ENCODE measurements at places on chromosomes 1 and 21.

GRCh38 chr1:221462345-221462744 is 279.5 kb downstream of the DUSP10 start:
- no peak for DNase-seq

DNA sequence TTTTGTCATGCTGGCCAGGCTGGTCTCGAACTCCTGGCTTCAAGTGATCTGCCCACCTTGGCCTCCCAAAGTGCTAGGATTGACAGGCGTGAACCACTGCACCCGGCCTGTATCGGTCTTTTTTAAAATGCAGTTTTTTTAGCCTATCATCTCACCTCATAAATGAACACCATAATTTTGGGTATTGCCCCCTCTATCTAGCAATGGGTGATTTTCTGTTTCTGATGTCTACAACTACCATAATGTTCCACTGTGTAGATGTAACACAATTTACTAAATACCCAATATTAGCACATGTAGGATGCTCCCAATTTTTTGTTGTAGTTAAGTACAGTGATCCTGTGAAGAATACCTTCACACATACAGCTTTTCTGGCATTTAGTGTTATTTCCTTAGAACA is 2.0 kb upstream of the CAMTA1 start:
- DNase-seq = no peak

- DNase-seq = no peak
Measured at GRCh38 chr1:177824508-177824982, 145.3 kb downstream of the SEC16B start.

DNA sequence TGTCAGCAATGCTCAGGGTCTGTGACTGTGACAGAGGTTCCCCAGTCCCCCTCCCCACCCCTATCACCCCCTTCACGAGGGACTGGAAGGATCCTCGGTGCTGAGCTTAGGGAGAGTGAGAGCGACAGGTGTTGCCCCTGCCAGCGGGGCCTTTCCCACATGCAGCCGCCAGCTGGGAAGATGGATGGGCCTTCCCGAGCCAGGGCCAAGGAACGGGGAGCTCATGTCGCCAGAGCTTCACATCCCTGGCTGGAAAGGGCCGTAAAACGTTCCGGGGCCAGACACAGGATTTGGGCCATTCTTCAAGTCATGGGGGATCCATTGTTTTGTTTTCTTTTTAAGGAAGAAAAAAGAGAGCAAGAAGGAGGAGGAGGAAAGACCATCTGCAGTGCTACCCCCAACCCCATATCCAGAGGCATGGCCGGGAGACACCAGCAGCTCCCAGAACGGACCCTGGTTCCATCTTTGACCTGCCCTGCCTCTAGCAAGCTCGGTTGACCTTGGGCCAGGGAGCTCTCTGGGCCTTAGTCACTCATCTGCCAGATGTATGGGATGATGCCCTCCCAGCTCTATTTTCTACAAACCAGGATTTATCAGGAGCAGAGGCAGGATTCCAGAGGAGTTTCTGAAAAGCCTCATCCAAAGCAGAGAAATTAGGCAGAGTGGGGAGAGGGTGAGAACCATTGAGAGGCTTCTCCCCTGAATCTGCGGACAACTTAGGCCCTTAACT is 54.1 kb downstream of the TAS1R2 start:
- DNase-seq = no peak

GRCh38 chr1:83682132-83682531 is 316.8 kb downstream of the TTLL7 start:
- DNase-seq = no peak

DNA sequence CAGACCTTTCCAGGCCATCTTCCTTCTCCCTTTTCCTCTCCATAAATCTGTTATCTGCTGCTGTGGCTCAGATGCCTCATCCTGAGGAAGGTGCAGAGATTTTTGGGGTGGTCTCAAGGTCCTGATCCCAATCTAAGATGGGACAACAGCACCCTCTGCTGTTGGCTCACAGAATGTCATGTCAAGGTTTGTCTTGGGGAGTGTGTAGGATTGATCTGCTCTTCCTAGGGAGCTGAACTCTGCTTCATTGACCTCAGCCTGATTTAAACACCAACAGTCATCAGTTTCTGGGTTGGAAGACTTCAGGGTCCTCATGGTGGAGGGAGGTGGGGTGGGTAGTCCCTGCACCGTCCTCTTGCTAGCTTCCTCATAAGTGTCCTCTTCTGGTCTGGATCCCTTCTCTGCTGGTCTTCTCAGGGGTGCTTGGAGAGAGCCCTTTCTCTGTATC is 62.8 kb upstream of the LAX1 start:
- peak; percentile 60 for DNase-seq

DNA sequence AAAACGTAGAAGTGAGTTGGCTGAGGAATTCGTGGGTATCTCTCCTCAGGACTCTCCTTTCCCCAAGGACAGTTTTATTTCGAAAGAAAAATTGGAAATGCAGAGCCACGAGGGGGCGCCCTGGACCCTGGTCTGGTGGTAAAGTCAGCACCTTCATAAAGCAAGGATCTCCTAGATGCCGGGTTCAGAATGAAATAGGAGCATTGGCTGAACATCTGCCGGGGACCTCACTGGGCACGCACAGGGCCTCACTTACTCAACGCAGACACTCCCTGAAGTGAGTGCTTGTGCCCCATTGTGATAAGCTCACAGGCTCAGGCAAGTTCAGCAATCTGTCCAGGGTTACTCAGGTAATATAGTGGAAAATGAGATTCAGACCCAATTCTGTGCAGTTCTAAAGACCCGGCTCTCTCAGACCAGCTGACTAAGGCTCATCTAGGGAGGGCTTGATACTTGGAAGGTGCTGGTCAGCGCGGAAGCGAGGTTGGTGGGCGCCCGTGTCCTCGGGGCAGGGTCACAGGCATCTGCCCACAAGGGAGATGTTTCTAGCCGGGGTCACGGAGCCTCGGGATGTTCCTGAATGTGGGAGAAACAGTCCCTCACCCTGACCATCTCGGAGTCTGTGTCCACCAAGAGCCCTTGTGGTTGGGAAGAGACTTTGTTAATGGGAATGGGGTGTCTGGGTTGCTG is 55.7 kb upstream of the ETV3 start:
- no peak for DNase-seq

DNA sequence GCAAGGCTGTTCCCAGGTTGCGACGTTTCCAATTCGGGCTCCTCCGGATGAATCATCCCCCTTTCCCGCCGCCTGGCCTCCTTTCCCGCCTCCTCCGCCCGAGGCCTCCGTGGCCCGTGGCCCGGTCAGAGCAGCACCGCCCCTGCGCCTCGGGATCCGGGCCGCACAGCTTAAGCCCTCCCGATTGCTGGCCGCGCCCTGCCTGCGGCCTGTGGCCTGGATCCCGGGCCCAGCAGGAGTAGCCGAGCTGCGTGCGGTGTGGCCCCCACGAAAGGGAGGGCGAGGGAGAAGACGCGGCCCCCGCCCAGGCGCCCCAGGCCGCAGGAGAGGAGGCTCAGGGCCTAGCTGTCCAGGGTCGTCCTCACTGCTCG is 1.0 kb downstream of the TMEM200B start:
- DNase-seq = no peak

GRCh38 chr1:110559157-110559556 is 40.2 kb upstream of the KCNA10 start:
- no peak for DNase-seq

GRCh38 chr1:96418969-96419368 is 302.6 kb upstream of the PTBP2 start:
- DNase-seq = no peak

- no peak for DNase-seq
Measured at GRCh38 chr21:43645136-43645891, 14.0 kb downstream of the HSF2BP start.

GRCh38 chr1:201254625-201255478 is 28.5 kb upstream of the PKP1 start:
- DNase-seq = peak; percentile 59

DNA sequence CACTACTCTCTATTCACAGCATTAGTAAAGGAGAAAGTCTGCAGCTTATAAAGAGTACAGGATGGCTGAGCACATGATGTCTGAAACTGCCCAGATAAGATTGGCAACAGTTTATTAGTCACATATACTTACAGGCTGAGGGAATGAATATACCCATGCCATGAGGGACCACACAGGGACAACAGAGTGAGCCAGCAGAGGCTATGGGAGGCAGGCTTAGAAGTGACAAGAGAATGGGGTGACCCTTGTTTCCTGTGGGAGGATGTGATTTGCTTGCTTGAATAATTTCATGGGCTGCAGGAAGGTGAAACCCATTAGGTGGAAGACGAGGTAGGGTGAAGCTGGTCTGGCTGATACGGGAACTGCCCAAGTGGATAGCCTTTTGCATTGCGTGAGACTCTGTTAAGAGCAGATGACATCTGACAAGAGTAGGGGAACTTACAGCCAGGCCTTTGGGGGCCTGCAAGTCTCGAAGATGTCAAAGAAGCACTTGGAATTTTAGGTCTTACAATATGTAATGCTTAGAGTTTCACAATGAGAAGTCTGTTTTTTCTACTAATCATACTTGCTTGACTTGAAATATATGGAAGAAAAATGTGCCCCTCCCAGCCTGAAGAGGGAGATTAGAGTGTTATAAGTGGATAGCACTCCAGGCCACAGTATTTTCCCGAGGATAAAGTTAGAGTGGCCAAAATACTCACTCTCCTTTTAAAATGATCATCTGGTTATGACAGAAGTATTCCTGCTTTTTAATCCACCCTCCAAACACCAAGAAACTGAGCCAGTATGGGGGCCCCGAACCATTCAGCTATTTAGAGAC is 34.6 kb upstream of the TNFSF4 start:
- DNase-seq = no peak

DNA sequence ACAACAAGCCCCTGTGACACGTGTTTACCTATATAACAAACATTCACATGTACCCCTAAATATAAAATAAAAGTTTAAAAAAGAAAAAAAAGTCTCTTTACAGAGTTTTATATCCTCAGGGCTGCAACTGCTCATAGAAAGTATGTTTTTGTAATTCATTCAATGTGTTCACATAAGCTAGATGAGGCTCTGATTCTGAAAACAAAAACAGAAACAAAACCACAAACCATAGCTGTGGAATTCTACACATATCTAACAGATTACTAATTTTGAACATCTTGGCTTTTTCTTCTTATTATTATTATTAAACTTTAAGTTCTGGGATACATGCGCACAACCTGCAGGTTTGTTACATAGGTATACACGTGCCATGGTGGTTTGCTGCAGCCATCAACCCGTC is 579.6 kb upstream of the ZRANB2 start:
- DNase-seq = no peak

DNA sequence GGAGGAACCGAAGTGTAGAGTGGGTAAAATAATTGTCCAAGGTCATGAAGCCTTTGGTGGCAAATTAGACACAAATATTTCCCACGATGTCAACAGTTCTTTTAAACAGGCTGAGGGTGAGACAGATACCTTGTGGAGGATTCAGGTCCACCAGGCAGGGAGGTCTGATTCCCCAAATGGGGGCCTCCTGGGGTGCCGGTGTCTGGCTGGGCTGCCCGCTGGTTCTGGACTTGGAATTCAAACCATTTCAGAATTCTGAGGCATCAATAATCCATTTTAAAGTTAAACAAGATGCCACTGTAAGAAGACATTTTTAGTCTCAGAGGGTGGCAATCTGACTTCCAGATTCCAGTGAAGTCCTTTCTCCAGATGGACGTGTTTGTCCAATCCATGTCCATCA is 15.5 kb downstream of the KCNA10 start:
- DNase-seq = no peak

DNA sequence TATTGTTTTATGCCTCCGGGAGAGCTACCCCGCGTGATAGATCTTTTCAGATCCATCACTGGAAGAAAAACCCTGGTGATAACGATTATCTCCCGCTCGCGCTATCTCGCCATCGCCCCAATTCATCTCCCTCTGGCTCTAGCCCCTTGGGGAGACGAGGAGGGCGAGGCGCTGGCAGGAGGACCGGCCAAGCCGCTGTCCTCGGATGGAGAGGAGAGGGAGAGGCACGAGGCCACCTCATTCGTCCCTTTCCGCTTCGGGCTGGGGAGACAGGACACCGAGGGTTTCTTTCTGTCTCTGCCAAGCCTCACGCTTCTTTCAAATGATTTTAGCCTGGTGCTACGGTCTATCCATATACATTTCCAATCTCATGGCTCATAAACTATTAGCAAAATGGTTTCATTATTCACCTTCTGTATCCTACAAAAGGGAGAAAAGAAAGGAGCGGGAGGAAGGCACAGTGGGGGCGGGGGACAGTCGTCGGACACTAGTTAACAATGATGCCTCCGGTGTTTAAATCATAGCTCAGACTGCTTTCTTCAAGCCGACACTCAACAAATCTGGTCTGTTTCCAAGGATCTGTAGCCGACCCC is 415.0 kb upstream of the ESRRG start:
- no peak for DNase-seq

Measured in stimulated activated CD4-positive, alpha-beta T cell treated with anti-CD3 and anti-CD28 coated beads, TNF-alpha, amount 100 ng/mL, for 1 hour (primary cell).